ENCODE measurements at places on chromosomes 1 and 21.

DNA sequence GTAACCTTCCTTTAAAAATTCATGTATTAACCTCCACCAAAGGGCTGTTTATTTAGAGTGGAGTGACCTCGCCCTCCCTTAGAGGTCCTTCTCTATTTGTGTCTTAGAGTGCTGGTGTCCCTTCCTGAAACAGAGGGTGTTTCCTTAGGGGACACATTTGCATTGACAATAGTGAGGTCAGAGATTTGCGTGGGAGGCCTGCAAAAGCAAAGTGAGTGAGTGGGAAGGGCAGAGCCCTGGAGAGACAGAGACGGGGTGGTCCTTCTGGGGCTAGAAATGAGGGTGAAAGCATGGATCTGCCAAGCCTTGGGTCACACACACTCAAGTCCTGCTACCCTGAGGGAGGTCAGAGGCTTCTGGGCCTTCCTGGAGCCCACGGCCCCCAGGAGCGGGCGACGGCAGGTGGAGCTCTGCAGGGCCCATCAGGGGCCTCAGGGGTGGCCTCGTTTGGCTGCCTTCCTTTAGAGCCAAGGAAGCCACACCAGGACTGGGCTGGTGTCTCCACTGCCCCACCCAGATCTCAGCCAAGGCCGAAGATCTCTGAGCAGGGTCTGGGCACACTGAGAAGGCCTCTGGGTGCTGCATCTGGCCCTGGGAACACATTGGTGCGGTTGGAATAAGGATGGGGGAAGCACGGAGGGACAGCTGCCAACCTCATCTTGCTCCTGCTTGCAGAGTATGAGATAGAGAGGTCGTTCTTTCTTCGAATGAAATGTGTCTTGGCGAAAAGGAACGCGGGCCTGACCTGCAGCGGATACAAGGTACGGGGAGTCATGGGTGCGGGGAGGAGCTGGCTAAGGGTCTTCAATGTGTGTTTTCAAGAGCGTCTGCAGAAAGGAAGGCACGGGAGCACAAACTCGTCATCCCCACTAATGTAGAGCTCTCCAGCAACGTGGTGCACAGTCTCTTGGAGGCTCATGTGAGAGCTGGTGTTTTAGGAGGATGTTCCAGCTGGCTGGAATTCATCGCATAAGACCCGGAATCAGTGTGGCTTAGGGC, 23.8 kb downstream of the SIM2 start:
- ATAC-seq: no peak

DNA sequence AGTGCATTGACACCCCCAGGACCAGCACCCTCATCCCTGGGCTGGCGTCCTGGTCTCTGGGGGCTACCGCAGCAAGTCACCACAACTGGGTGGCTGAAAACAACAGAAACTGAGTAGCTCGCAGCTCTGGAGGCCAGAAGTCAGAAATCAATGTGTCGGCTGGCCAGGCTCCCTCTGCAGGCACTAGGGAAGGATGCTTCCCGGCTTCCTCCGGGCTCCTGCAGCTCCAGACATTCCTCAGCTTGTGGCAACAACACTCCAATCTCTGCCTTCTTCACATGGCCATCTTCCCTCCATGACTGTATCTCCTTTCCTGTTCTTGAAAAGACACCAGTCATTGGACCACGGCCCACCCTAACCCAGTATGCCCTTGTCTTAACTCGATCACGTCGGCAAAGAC, 224.2 kb downstream of the NPHP4 start:
- ATAC-seq: no peak

GRCh38 chr1:70767377-70767776, 280.2 kb downstream of the PTGER3 start:
- ATAC-seq: peak; percentile 86

GRCh38 chr1:238951809-238952208, 434.6 kb upstream of the CHRM3 start:
- ATAC-seq: peak; percentile 46

DNA sequence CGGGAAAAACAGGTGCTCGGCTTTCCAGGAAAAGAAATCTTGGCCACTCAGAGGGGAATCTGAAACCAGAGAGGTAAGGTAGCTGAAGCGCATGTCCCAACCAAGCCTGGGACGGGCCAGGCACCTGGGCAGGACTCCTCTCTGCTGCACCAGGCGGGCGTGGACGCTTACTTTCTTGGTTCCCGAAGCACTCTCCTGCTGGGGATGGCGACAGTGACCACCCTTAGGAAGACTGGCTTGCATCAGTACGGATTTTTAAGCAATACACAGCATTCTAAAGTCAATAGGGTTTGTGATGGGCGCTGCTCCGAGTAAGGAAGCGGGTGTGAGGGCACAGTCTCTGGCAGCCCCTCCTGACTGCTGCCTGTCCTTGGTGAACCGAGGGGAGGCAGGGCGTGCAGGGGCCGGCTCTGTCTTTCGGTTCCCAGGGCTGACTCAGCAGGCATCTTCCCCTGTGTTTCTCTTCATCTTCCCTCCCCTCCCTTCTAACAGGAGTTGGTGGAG, 74.9 kb upstream of the ANGPTL1 start:
- no peak for ATAC-seq

GRCh38 chr1:240496356-240496755, 115.6 kb downstream of the GREM2 start:
- no peak for ATAC-seq

GRCh38 chr1:2029561-2029960, 10.4 kb downstream of the GABRD start:
- no peak for ATAC-seq

GRCh38 chr21:39114871-39115575, 68.2 kb downstream of the PSMG1 start:
- peak; percentile 87 for ATAC-seq

DNA sequence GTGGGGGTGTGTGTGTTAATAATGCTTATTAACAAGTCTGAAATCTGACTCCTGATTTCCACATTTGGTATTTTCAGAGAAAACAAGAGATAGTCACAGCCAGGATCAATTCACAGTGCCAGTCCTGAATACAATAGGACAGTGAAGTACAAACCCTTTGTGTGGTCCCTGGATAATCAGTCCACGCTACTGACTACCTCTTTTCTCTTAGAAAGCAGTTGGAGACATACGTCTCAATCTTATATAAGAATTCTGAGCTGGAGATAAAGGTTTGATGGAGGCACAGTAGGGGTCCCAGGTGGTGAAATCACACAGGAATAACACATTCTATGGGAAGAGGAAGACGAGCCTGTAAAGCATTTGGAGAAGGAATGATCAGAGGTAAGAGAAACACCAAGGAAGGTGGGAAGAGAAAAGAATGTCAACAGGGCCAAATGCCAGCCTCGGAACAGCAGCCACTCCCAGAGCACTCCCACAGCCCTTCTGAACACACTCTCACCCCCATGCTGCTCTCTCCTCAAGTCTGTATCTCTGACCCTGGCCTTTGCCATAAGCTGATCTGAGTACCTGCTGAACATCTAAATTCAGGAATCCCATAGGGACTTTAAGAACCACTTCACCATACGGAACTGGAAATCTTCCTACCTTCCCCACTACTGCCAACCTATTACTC, 48.6 kb downstream of the TRAF5 start:
- no peak for ATAC-seq

DNA sequence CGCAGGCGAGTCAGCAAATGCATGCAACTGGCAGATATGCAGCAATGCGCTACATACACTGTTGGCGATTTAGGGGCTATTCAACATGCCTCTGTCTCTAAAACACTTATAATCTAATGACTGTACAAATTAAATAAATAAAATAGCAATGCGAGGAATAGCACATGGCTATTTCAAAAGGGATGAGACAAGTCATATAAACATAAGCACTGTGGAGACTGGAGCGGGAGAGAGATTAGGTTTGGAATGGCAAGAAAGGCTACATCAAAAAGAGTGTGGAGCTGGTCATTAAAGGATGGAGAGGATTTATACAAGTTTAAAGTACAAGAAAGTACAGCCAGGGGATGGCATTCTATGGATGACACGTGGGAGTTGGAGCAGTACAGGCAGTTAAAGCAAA, 523.5 kb upstream of the CAMK1G start:
- no peak for ATAC-seq

DNA sequence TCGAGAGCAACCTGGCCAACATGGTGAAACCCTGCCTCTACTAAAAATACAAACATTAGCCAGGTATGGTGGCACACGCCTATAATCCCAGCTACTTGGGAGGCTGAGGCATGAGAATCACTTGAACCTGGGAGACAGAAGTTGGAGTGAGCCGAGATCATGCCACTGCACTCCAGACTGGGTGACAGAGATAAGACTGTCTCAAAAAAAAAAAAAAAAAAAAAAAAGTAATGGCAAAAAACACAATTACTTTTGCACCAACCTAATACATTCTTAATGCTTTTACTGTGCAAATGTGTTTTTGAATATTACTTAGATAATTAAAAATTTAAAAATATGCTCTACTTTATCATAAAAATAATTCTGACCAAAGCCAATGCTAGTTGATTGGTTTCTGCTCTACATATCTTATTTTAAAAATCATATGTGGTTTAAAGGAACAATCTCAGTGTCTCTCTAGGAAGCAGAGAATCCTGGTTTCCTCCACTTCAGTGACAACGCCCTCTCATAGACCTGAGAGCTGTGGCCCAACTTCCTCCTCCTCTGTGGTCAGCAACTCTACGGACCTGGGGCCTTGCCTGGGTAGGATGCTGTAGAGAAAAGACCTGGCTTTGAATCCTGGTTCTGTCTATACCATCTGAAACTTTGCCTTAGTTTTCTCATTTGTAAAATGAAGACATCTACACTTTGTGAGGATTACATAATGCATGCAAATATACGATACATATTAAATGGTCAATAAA, 64.7 kb downstream of the TGFBR3 start:
- ATAC-seq: no peak

DNA sequence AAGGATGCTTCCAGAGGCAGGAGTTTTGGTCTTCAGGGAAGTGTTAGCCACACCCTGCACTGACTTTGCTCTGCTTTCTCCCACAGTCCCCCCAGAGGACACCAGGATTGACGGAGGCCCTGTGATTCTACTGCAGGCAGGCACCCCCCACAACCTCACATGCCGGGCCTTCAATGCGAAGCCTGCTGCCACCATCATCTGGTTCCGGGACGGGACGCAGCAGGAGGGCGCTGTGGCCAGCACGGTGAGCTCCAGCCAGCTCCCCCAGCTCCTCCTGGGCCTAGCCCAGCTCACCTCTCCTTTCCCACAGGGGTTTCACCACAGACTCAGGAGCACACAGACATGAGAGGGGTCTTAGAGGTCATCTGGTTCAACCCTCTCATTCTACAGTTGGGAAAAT, 90.9 kb downstream of the KIRREL1 start:
- no peak for ATAC-seq

- ATAC-seq: peak; percentile 79
Measured at GRCh38 chr21:31198575-31198974, 145.5 kb downstream of the TIAM1 start.

DNA sequence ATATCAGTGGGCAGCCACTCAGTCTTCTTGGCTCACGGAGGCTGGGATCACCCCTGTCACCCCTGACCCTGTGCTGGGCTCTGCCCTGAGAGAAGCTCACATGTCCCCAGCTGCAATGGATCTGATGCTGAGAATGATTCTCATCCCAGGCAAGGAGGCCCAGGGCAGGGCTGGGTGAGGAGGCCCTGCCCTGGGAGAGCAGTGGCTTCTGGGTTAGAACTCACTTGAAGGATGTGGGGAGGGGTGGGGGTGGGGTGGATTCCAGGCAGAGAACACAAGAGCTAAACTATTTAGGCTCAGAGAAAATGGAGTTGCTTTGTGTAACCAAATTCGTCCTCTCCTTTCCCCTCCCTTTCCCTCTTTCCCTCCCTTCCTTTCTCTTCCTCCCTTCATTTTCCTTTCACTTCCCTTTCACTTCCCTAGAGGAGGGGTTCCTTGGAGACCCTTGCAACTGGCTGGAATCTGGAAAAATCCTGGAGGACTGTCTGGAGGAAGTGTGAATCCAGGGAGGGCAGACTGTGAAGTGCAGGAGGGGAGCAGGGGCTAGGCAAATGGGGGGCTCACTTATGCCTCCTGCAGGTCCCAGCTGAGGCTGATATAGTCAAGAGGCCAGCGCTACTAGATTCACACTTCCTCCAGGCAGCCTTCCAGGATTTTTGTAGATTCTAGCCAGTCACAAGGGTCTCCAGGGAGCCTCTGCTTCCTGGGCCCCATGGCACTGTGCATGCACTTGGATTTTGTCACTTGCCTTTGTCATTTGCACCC, 47.0 kb downstream of the IGSF21 start:
- no peak for ATAC-seq

- no peak for ATAC-seq
Measured at GRCh38 chr1:86419277-86419903, 4.6 kb upstream of the CLCA2 start.

- ATAC-seq: peak; percentile 11
Measured at GRCh38 chr1:70666381-70667140, 255.5 kb downstream of the CTH start.
